Spinal cord (tissue), 10 donors: ENCODE measurements at places on chromosomes 5 and 9.

GRCh38 chr5:119996128-119996527 lies 366.8 kb downstream of the FAM170A start:
- no peak for DNase-seq

DNA sequence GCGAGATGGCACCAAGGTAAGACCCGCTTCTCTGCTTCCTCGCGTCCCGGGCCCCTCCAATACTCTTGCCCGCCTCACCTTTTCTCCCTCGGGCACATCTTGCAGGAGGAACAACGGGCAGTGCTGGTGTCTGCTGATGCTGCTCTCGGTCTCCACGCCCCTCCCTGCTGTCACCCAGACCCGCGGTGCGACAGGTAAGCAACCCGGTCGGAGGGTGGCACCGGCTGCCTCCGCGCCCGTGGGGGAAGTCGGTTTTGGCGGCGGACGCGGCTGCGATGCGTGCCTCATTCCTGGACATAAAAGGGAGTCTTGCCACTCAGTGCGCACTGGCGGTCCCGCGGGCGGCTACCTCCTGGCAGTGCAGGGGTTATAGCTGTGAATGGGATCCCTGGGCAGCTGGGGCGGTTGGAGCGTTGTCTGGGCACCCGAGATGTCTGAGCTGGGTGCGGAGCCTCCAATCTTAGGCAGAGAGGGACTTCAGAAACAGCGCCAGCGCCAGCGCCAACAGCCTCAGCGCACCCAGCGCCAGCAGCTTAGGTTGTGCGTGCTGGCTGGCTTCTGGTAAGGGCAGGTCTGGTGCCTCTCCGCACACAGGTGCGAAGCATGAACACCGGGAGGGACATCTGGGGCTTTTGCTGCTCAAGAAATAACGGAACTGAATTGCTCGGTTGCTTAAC lies 488 bp downstream of the COL15A1 start:
- DNase-seq = no peak

DNA sequence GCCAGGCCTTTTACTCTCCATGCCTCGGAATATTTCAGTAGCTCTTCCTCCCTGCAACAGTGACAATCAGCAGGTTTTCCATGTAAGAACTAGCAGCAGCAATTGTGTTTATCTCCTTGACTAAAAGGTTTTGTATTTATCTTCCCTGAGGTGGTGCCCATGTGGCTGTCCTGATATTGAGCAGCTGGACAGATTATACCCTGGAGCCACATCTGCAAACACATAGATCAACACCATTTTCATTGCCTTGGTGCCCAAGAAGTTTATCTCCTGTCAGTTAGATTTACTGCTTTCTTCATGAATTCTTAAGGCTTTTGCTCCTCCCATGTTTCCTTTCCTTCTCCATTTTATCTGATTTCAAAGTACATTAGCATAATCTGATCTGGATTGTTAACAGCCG lies 378.4 kb downstream of the SPATA31D1 start:
- DNase-seq = no peak

GRCh38 chr9:133539991-133540697 lies 5.6 kb downstream of the ADAMTSL2 start:
- no peak for DNase-seq

- DNase-seq = no peak
Observed at GRCh38 chr9:110626101-110626829, 42.3 kb upstream of the MUSK start.
